Fibroblast of lung (primary cell): ENCODE measurements at places on chromosomes 5 and 9. TPM values are rescaled to one million over a fixed set of nuclear protein-coding genes. Genes with fewer than 3 reads are reported as not detected.

QRFP gene
- total RNA-seq: not detected in 2 replicates

DOCK2 gene
- total RNA-seq: 3.6 and 8.9 TPM in 2 replicates

OR4F3 gene
- 0.17 and 0.26 TPM in 2 replicates for total RNA-seq

SLC34A3 gene
- not detected in 2 replicates for total RNA-seq

BHMT2 gene
- 10.3 and 20.3 TPM in 2 replicates for total RNA-seq

PRRT1B gene
- total RNA-seq: not detected in 2 replicates

IL31RA gene
- 2.1 and 2.6 TPM in 2 replicates for total RNA-seq

GARIN3 gene
- not detected in 2 replicates for total RNA-seq

SPATA31E1 gene
- total RNA-seq: not detected in 2 replicates

CARTPT gene
- total RNA-seq: not detected in 2 replicates

SYK gene
- not detected in 2 replicates for total RNA-seq

TMEM171 gene
- under 0.01 and 0.83 TPM in 2 replicates for total RNA-seq

GPX3 gene
- total RNA-seq: 126 and 182 TPM in 2 replicates

PCDHB2 gene
- total RNA-seq: 1.8 and 4.6 TPM in 2 replicates

GRAMD2B gene
- 12.1 and 21.3 TPM in 2 replicates for total RNA-seq

PCDHAC2 gene
- 1.7 and 2.6 TPM in 2 replicates for total RNA-seq

RGS7BP gene
- under 0.01 and 0.51 TPM in 2 replicates for total RNA-seq

PCDHGB5 gene
- 17.5 and 21.5 TPM in 2 replicates for total RNA-seq

INSL6 gene
- not detected in 2 replicates for total RNA-seq

HNRNPAB gene
- total RNA-seq: 23.1 and 30.8 TPM in 2 replicates

PIP5KL1 gene
- total RNA-seq: 0.77 and 2.5 TPM in 2 replicates

FOXD4L5 gene
- under 0.01 TPM in 2 replicates for total RNA-seq

PAIP2 gene
- total RNA-seq: 59.0 and 68.1 TPM in 2 replicates

CDO1 gene
- total RNA-seq: 4.6 and 6.9 TPM in 2 replicates

SH2D3C gene
- 0.26 TPM in 1 of 2 replicates, not detected in the other for total RNA-seq

ZNF354B gene
- total RNA-seq: 8.2 and 9.4 TPM in 2 replicates

FCN1 gene
- not detected in 2 replicates for total RNA-seq

TMEM232 gene
- total RNA-seq: 5.6 and 7.4 TPM in 2 replicates

LSM11 gene
- 2.1 and 3.1 TPM in 2 replicates for total RNA-seq

SH3GL2 gene
- total RNA-seq: under 0.01 and 0.17 TPM in 2 replicates

INSYN2B gene
- total RNA-seq: 2.8 and 3.6 TPM in 2 replicates

IL4 gene
- not detected in 2 replicates for total RNA-seq

HTR4 gene
- total RNA-seq: not detected in 2 replicates

SLC34A1 gene
- total RNA-seq: not detected in 2 replicates

SV2C gene
- not detected in 2 replicates for total RNA-seq

CDC20B gene
- total RNA-seq: under 0.01 TPM in 1 of 2 replicates, not detected in the other

CATSPER3 gene
- under 0.01 and 0.17 TPM in 2 replicates for total RNA-seq

MLANA gene
- not detected in 2 replicates for total RNA-seq

DNAJC18 gene
- total RNA-seq: 12.6 and 13.6 TPM in 2 replicates

EFNA5 gene
- total RNA-seq: 1.8 and 3.5 TPM in 2 replicates

SH3RF2 gene
- total RNA-seq: 0.26 and 1.2 TPM in 2 replicates

PHYHD1 gene
- total RNA-seq: 12.3 and 20.0 TPM in 2 replicates

NKD2 gene
- under 0.01 and 0.26 TPM in 2 replicates for total RNA-seq

TRIM23 gene
- total RNA-seq: 48.6 and 51.1 TPM in 2 replicates

MOB3B gene
- under 0.01 TPM in 2 replicates for total RNA-seq

PPP1R26 gene
- total RNA-seq: 8.7 and 8.9 TPM in 2 replicates

RPP25L gene
- total RNA-seq: 25.7 and 34.3 TPM in 2 replicates

CDK5RAP2 gene
- total RNA-seq: 40.8 and 48.6 TPM in 2 replicates
